NCI-H2081 treated with DMSO at 0.1 percent for 48 hours (cell line): ENCODE measurements at places on chromosomes 12 and 14.

DNA sequence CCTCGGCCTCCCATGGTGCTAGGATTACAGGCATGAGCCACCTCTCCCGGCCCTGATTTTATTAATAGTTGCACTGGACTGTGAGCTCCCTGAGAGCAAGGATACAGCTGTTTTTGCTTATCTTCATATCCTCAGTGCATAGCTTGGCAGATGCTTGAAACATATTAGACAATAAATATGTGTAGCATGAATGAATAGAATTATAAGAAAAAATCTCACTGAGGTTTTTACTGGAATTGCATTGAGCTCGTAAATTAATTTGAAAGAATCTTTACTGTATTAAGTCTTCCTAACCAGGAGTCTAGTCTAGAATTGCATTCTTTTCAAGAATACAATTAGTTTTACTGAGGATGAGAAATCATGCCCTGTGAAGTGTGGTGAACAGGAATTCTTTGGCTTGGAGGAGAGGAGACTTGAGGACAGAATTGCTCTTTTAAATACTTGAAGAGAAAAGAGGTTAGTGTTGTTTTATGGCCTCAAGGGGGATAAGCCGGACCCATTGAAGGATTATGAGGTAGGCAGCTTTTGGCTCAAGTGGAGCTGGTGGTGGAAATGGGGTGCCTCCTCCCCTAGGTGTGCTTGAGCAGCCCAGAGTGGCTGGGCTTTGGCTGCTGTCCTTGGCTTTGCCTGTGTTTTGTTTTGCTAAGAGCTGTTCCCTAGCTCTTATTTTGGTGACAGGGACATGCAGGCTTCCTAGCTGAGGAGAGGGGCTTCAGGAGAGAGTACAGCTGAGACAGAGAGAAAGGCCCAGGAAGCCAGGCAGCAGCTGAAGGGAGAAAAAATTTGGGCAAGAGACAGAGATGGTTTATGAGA is 34.0 kb downstream of the PLEKHD1 start:
- no peak for DNase-seq

- no peak for DNase-seq
Measured at GRCh38 chr12:104852896-104853295, 105.2 kb downstream of the SLC41A2 start.

- DNase-seq: no peak
Measured at GRCh38 chr14:91374287-91374878, 43.2 kb downstream of the CCDC88C start.

DNA sequence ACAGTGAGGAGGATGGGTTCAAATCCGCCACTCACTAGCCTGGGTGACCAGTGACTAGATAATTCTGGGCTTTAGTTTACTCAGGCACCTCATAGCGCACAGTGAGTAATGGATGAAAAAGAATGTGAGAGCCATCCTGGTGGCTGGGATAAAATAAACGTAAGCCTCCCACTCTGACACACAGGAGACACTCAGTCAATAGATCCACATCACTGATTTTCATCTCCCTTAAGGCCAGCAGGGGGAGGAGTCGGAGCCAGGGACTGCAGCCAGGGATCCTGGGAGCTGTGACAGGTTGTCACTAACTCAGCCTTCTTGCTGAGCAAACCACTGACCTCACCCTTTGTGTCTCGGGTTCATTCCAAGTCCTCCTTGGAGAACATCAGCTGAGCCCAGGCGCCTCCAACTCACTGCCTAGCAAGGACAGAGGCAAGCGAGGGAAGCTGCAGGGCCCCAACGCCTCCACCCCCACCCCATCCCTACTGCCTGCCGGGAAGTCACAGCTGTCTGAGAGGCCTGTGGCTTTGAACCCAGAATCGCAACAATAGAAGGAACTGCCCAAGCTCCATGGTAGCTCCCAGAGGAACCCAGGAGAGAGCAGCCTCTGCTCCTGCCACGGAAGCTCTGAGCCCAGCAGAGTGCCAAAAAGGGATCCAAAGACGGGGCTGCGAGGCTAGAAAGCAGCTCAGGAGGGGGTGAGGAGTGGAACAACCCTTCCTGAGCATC is 30.7 kb downstream of the PXN start:
- no peak for DNase-seq

GRCh38 chr12:116804051-116804450 is 65.9 kb downstream of the RNFT2 start:
- no peak for DNase-seq

DNA sequence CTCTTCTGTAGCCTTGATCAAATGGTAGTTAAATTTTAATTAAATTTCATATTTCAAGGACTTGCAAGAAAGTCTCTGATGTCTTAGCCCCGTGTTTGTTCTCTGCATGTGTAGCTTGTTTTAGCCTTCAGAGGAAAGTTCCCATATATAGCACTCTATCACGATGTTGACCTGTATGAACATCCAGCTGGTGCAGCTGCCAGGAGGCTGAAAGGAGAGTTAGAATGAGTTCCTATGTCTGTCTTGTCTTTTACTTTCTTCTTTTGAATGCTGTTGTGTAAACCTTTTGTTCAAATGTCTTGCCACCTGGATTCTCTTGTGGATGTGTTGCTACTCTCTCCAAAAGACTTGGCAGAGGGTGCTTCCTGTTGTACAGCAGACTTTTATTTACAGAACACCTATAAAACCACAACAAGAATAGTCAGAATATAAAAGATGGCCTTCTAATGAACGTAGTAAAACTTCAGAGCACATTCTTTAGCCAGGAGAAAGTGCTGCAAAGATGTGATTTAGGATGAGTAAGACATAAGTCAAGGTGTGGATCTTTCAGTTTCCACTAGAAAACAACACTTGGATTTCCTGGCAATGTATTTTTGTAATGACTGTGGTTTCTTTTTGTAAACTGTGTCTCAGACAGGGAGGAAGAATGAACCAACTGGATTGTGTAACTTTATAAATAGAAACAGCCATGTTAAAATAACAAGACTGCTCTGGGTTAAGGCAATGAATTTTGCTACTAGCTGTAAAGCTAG is 17.2 kb downstream of the NAV3 start:
- no peak for DNase-seq
